Neuronal stem cell (in vitro differentiated cells): ENCODE measurements at places on chromosomes 1 and 21.
A peak's percentile ranks its signal among the peaks of the same experiment; 100 is the strongest.

DNA sequence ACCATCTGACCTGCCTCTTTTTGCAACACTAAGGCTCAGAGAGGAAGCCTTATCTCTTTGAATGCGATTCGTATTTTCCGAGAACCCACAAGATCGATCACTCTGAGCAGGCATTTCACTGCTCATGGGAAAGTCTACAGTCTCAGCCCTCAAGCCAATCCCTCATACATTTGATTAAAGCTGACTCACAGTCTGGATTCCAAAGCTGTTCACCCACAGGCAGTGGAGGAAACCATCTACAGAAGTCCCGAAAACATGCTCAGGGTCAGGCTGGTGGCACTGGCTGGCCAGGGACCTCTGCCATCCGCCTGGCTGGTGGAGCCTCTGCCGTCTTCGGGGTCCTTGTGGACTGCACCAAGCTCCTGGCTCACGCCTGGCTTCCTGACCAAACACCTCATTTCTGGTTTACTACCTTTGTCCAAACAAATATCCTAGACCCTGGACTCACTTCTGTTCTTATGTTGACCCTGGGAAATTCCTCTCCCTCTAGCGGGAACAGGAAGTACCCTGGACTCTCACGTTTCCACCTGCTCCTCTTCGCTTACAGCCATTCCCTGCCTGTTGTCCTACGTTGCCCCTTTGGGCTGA lies 650.0 kb downstream of the SMYD3 start:
- no peak for DNase-seq

- no peak for DNase-seq
Measured at GRCh38 chr1:245558069-245558468, 403.3 kb downstream of the KIF26B start.

- no peak for DNase-seq
Measured at GRCh38 chr1:236469466-236469865, 54.3 kb upstream of the LGALS8 start.

- DNase-seq: no peak
Measured at GRCh38 chr1:15833069-15833679, 14.3 kb upstream of the SPEN start.

DNA sequence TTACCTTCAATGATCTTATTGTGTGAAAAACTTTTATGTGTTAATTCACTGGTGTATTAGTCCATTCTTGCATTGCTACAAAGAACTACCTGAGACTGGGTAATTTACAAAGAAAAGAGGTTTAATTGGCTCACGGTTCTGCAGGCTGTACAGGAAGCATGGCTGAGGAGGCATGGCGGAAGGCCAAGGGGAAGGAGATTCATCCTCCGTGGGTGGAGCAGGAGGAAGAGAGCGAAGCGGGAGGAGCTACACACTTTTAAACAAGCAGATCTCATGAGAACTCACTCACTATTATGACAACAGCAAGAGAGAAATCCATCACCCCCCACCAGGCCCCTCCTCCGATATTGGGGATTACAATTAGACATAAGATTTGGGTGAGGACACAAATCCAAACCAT lies 44.2 kb upstream of the RGS7 start:
- no peak for DNase-seq

- no peak for DNase-seq
Measured at GRCh38 chr1:36268981-36269380, 37.2 kb upstream of the SH3D21 start.

GRCh38 chr1:54095546-54096226 lies 42.3 kb downstream of the TCEANC2 start:
- DNase-seq: no peak

- no peak for DNase-seq
Measured at GRCh38 chr1:85484264-85484663, 19.3 kb upstream of the DDAH1 start.

DNA sequence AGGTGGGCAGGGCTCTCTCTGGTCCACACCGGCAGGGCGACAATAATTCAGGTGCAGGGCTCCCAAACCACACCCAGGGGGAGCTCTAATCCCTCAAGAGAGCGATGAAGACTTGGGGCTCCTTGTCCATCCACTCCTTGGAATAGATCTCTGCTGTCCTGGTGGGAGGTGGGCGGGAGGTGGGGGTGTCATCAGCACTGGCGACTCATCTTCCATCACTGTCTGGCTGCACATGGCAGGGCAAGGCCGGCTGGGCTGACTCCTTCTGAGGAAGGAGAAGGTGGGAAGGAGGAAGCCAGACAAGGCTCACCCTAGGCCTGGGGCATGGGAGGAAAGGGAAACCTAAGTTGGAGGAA lies 29.3 kb downstream of the TNNT2 start:
- peak; percentile 62 for DNase-seq

GRCh38 chr1:51289676-51290488 lies 40.5 kb downstream of the TTC39A start:
- no peak for DNase-seq

GRCh38 chr1:37177230-37177864 lies 143.0 kb upstream of the GRIK3 start:
- DNase-seq: no peak

GRCh38 chr1:41995441-41996130 lies 76.9 kb upstream of the HIVEP3 start:
- DNase-seq: no peak

DNA sequence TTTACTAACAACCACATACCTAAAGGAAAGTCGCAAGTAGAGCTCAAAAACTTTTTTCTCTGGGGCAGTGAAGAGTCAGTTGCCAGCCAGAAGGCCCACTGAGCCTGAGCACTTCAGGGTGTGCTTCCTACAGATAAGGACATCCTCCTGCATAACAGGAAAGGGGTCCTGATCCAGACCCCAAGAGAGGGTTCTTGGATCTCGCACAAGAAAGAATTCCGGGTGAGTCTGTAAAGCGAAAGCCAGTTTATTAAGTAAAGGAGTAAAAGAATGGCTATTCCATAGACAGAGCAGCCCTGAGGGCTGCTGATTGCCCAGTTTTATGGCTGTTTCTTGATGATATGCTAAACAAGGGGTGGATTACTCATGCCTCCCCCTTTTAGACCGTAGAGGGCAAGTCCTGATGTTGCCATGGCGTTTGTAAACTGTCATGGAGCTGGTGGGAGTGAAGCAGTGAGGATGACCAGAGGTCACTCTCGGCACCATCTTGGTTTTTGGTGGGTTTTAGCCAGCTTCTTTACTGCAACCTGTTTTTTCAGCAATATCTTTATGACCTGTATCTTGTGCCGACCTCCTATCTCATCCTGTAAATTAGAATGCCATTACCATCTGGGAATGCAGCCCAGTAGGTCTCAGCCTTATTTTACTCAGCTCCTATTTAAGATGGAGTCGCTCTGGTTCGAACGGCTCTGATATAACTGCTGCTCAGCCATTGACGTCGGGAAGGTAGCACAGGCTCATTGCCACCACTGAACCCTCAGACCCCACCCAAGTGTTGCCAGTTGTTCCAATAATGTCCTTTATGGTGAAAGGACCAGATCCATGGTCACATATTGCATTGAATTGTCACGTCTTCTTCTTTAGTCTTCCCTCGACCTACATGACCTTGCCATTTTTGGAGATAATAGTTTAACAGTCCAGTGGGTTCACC lies 96.6 kb upstream of the ERRFI1 start:
- no peak for DNase-seq

GRCh38 chr1:64147759-64148158 lies 55.7 kb upstream of the UBE2U start:
- DNase-seq: no peak

DNA sequence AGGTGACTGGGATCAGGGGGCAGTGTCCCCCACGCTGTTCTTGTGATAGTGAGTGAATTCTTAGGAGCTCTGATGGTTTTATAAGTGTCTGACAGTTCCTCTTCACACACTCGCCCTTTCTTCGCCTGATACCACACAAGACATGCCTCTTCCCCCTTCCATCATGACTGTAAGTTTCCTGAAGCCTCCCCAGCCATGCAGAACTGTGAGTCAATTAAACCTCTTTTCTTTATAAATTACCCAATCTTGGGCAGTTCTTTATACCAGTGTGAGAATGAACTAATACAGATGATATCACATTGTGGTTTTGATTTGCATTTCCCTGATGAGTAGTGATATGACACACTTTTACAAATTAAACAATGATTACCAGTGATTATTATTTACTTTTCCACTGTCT lies 229.9 kb downstream of the AKT3 start:
- no peak for DNase-seq

GRCh38 chr1:76287917-76288316 lies 213.4 kb downstream of the ST6GALNAC3 start:
- DNase-seq: no peak

DNA sequence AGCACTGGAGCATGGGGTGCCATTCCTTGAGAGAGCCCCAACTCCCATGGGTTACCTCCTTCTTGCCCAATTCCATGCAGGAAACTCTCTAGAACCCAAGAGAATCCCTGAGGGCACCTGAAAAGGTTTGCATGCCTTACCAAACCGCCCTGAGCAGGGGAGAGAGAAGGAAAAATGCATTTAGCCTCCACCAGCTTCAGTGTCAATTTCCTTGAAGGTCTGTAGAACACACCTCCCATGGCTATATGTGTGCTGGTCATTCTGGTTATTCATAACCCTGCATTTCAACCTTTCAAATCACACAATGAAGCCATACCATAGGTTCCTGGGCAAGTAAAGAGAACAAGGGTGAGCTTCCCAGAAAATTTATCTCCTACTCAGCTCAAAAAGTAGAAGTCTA lies 39.6 kb downstream of the HSD3B1 start:
- no peak for DNase-seq

DNA sequence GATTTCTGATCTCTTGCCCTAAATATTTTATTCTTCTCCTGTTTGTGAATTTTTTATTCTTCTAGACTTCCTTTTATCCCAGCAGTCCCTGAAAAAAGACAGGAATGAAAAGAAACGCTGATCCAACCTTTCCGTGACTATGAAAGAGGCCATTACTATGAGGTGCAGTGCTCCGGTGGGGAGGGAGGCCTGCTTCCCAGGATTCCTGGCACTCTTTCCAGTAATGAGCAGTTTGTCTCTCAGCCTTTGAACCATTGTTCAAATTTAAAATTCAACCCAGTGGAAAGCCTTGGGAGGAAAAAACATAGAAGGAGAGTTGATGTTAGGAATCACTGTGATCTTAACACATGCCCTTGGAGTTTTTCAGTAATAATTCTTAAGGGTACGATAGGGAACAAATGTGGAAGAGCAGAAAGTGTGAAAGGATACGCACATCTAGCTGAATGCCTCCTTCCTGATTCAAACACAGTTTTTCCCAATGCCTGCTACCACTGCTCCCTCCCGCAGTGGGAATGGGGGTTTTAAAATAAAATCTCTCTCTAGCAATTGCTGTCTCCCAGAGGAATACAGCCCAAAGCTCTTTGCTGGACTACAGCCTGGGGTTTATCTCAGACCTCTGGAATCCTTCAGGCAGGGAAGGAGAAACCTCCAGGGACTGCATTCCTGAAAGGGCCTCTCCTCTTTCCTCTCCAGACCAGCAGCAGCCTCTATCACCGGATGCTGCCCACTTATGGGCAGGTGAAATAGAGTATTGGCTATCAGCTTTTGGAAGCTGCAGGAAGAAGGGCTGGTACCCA lies 6.1 kb downstream of the IER5 start:
- no peak for DNase-seq

GRCh38 chr1:185376840-185377635 lies 60.0 kb upstream of the IVNS1ABP start:
- no peak for DNase-seq

DNA sequence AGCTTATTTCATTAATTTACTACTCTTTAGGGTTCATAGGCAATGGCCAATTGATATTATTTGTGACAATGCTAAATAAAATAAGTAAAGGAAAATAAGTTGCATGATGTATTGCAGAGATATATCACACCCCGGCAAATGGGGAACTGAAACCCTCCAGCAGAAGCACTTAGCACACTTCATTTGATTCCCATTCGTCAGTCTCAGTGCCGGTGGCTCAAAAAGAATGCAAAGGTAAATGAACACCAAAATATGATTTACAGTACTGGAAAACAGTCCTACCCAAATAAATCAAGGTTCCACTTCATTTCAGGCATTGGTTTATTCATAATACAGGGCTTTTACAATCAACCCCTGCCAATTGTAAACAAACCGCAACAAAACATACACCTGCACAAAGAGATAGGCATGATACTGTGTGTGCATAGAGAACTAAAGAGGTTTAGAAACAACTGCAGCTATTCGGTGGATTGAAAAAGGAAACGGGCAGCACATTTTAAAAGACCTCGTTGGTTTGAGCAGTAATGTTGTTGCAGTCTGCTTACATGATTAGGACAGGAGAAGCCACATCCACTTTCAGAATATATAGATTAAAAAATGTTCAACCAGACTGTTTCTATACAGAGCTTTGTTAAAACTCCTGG lies 1019.2 kb downstream of the TTLL7 start:
- no peak for DNase-seq

DNA sequence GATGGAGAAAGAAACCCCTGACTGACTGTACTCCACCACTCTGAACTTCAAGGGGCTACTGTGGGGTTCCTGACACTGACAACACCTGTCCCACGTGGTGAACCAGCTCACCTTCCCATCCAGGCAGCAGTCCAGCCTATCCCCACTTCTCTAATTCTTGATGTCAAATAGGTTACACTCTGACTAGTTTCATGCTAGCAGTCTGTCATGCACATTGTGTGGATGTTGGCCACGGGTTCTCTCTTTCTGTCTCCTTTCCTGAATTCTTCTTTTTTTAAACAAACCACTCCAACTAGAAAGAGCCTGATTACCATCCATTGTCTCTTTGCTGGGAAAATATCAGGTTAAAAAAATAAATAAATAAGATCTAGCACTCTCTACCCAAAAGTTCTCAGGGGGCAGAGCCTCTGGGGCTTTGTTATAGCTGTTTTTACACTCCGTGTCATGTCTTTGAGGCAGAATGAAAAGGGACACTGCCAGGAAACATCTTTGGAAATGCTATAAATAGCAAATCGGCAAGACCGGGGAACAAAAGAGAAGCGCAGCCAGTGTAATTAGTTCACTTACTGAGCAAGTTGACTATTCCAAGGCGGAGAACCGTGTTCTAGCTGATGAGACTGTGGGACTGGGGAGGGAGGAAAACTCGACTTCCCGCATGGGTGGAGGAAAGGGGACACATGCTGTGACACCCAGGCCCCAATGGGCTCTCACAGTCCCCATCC lies 356.1 kb downstream of the OMA1 start:
- no peak for DNase-seq

GRCh38 chr1:153227810-153228209 lies 10.4 kb downstream of the PRR9 start:
- no peak for DNase-seq

- DNase-seq: peak; percentile 39
Measured at GRCh38 chr1:204647114-204647804, 38.3 kb downstream of the LRRN2 start.

DNA sequence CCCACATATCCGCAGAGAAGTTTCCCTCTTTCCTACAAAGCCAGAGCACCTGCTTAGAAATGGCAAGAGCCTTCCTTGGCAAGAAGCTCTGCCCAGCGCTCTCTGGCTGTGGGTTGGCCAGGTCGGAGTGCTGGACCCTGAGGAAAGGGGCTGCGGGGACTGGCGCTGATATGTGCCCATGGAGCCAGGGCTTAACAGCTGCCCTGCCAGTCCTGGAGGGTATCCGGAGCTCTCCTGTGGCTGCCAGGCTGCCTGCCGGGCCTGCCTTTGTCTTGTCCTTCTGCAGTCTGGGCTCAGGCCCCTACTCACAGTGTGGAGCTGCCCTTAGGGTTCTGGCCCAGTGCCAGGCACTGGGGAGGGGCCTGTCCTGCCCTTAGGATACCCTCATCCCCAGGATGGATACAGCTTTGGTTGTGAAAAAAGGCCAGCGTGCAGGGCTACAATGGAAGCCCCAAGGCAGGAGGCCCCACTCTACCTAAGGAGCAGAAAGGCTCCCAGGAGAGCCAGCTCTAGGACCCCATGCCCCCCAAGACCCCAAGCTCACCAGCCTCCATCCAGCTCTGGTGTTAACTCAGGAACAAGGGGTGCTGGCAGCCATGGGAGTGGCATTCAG lies 43.4 kb downstream of the KIAA1614 start:
- DNase-seq: no peak

GRCh38 chr1:78301141-78301540 lies 189.6 kb upstream of the PTGFR start:
- DNase-seq: no peak
